GM10248 (cell line): ENCODE measurements at places on chromosomes 12 and 14.

- DNase-seq, result no peak
Measured at GRCh38 chr12:28209782-28210181, 19.5 kb downstream of the CCDC91 start.

GRCh38 chr14:23881282-23881681, 72.3 kb upstream of the DHRS4 start:
- no peak for DNase-seq

DNA sequence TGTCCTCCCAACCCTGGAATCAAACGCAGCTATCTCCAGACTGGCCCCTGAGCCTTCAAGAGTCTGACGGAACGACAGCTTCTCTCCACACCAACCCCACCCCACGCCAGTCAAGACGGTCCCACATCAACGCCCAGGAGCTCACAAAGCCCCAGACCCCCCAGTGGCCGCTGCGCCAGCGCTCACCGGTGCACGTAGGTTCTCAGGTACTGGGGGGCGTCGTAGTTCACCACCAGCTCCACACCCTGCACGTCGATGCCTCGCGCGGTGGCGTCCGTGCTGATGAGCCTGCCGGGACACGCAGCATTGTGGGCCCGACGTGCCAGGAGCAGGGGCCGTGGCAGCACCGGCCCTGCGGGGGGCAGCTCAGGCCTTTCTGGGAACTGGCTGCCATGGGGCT, 4.2 kb downstream of the DDX51 start:
- no peak for DNase-seq

- DNase-seq, result peak; percentile 46
Measured at GRCh38 chr12:54853933-54854538, at the start of gene MUCL1. TSS of gene MUCL1 (plus strand) at chr12:54854516. CDS start at chr12:54854583, 67 bp downstream.

- DNase-seq, result peak; percentile 69
Measured at GRCh38 chr12:57479376-57480115, at the start of gene ARHGAP9. TSS of gene ARHGAP9 (minus strand) at chr12:57479866. CDS start at chr12:57479406, 460 bp downstream.

GRCh38 chr12:27733052-27733656, 22.5 kb downstream of the MRPS35 start:
- DNase-seq, result peak; percentile 39

GRCh38 chr14:51988221-51988620, 1.1 kb upstream of the RTRAF start:
- DNase-seq, result no peak

- no peak for DNase-seq
Measured at GRCh38 chr14:96264853-96265252, 8.8 kb downstream of the BDKRB1 start.

GRCh38 chr14:80485764-80486163, 274.5 kb upstream of the DIO2 start:
- DNase-seq, result no peak

- DNase-seq, result no peak
Measured at GRCh38 chr14:52240623-52241022, 26.9 kb upstream of the PTGDR start.

GRCh38 chr12:43336962-43337555, 214.9 kb downstream of the ADAMTS20 start:
- peak; percentile 10 for DNase-seq
